NCI-H2081 (cell line): ENCODE measurements at places on chromosomes 7 and 10.

DNA sequence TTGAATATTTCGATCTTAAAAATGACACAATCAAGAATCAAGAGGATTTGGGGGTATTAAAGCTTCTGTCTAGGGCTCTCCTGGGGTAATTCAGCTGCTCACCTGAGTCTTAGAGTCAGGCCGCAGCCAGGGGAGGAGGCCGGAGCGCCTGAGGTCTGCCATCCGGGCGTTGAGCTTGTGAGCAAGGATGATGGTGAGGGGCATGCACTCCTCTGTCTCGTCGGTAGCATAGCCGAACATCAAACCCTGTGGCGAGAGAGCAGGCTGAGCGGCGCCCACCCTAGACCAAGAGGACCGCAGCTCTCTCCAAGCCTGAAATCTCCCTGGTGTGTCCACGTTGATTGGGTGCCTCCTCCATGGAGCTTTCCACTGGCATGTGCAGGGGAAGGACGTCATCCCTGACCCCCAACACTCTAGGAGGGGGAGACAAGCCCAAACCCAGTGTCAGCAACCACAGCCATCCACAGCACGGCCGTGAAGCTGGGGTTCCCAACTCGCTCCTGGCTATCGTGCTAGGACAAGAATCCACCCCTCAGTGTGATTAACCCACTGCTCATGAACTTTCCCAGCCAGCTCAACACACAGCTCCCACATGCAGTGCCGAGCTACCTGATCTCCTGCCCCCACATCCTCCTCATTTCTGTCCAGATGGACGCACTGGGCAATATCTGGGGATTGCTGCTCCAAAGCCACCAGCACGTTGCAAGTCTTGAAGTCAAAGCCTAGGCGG is 9.2 kb downstream of the MAT1A start:
- no peak for DNase-seq

GRCh38 chr7:70761711-70762328 is 370.1 kb upstream of the GALNT17 start:
- DNase-seq: no peak

- no peak for DNase-seq
Observed at GRCh38 chr10:33189808-33190207, 144.7 kb downstream of the NRP1 start.

GRCh38 chr7:104795616-104796398 is 218.2 kb upstream of the KMT2E start:
- DNase-seq: no peak

DNA sequence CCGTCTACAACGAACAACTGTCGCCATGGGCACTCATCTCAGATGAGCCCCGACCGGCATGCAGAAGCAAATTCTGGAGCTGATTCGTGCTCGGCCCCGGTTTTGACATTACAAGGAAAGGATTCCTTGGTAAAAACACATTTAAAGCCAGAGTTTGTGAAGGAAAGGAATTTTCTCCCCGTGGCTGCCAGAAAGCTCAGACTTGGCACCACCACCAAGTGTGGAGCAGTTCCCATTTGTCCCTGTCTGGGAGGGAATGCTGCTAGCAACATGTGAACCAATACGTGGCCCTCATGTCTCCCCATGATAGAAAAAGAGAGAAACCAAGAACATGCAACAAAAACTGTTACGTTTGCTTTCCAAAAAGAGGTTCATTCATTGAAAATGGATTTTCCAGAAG is 55.2 kb upstream of the DDC start:
- no peak for DNase-seq

DNA sequence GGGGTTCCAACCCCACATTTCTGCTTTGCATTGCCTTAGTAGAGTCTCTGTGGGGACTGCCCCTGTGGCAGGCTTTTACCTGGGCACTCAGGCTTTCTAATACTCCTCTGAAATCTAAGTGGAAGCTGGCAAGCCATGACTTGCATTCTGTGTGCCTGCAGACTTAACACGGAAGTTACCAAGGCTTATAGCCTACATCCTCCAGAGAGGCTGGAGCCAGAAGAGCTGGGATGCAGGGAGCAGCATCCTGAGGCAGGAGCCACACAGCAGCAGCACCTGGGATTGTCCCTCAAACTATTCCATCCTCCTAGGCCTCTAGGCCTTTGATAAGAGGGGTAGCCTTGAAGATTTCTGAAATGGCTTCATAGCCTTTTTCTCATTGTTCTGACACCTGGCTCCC is 22.1 kb upstream of the ABCC2 start:
- no peak for DNase-seq

DNA sequence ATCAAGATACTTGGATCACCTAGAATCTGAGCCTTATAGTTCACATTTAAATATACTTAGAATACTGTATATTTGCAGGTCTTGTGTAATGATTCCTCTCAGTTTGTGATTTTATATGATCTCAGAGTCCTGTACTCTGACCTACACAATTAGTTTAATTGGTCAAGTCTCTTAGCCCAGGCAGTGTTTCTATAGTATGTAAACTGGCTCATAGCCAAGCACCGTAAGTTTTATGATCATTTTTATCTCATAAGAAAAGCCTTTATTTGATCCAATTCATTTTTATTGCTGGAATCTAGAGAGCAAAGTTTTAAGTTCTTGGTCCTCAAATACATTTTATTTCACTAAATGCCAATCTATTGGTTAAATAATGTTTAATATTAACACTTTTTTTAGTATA is 242.2 kb downstream of the MALRD1 start:
- DNase-seq: no peak

DNA sequence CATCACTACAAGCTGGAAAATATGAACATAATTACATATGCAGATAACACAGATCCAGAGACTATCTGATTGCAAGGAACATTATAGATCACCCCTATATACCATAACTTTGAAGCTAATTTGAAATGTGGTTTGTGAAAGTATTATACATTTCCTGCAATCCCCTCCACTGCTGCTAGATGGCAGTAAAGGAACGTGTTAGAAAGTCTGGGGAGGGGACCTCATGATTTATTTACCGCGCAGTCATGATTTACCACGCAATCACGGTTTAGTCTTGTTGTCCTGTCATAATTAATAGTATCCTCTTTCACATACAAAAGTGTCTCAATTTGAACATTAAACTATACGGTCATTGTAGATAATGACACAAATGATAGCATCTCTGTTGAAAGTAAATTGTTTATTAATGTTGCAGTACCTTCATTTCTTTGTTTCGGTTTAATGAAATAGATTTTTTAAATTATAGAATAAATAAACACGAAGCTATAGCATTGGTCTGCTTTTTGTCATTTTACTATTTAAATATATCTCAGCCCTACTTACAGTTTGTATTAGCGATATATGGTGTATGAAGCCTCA is 145.3 kb upstream of the PRSS1 start:
- DNase-seq: peak; percentile 81

DNA sequence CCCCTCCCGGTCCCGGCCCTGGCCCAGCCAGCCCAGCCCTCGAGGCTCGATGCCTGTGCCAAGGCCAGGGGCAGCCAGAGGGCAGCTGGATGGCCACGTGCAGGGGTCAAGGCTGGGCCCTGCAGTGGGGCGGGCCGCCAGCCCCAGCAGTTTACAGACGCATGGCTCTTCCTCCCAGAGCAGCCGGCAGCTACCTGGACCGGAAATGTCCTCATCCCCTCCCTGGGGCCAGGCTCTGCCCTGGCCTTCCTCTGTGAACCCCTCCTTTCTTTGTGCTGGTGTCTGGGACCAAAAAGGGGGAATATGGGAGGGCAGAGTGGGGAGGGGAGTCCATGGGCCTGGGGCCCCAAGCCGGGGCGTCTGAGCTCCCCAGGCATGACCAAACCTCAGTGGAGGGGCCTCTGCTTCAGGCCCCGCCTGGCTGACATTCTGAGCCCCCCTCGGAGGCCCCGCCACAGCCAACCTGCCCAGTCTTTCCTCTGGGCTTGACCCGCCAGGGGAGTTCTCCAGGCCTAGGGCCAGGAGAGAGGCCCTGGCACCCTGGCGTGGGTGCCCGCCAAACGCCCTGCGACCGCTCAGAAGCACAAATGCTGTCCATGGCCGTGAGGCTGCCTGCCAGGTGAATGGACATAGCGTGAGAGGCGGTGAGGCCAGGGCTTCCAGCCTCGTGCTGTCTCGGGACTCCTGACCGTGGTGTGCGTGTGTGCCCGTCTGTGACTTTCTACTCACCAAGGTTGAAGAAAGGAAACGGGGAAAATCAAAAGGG is 24.7 kb upstream of the AMZ1 start:
- no peak for DNase-seq

GRCh38 chr7:112383671-112384417 is 66.4 kb upstream of the IFRD1 start:
- DNase-seq: peak; percentile 74

GRCh38 chr7:148672041-148672440 is 26.7 kb upstream of the CUL1 start:
- DNase-seq: no peak

DNA sequence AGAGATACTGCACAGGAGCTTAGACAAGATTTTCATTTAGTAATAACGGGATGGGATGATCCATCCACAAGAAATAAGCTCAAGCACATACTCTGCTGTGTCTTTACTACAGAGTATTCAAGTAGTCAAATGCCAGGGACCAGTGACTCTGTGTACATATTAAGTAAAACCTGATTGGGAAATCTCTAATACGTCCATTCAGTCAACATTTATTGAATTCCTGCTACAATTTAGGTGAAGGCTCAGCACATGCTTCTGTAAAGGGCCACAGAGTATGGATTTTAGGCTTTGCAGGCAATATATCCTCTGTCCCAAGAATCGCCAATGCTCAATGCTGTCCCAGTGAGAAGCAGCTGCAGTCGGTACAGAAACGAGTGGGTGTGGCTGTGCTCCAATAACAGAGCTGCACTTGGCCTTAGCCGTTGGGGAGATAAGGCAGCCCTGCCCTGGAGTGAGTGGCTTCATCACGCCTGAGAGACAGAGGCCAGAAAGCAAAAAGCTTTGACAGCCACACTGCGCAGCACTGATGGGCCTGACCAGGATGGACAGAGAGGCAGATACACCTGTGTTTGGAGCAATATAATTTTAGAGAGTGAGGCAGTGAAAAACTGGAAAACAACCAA is 186.8 kb downstream of the PARD3 start:
- DNase-seq: peak; percentile 2

DNA sequence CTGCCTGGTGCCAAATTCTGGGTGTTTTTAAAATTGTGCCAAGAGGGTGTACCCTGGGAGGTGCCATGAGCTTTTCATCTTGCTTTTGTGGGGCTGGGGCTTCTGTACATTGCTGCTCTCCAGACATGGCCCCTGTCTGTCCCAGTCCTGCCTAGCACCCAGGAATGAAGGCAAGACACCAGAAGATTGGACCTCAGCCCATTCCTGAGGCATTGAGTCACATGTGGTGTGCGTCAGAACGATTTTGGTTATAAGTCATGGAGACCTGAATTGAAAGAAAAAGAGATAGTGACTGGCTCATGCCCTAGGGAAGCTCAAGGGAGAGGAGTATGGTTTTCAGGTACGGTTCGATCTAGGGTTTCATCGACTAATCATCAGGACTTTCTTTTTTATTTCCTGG is 493.2 kb downstream of the TYW1 start:
- no peak for DNase-seq

- no peak for DNase-seq
Observed at GRCh38 chr10:130495116-130495862, 359.1 kb downstream of the GLRX3 start.

DNA sequence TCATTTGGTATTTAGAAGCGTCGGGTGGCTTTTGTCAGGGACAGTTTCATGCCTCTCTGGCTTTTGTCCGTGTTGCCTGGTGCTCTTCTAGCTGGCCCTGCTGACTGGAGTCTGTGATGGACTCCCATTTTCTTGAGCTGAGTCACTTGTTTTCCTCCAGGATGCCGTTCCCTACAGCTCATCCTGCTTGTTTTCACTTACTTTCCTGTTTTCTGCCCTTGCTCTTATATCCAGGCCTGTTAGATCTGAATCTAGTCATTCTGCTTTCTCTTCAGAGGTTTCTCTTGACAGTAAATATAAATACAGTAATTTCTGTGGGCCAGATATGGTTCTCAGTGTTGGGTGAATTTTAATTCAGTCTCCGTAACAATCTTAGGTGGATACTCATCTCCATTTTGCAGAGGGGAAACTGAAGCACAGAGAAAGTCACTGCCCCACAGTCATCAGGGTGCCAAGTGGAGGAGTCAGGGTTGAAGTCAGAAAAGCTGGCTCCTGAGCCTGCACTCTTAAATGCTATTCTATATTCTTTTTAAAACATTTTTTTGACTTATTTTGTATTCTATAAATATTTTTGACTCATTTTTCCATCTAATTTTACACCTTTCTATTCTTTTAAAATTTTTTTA is 85.4 kb downstream of the CCNY start:
- no peak for DNase-seq

DNA sequence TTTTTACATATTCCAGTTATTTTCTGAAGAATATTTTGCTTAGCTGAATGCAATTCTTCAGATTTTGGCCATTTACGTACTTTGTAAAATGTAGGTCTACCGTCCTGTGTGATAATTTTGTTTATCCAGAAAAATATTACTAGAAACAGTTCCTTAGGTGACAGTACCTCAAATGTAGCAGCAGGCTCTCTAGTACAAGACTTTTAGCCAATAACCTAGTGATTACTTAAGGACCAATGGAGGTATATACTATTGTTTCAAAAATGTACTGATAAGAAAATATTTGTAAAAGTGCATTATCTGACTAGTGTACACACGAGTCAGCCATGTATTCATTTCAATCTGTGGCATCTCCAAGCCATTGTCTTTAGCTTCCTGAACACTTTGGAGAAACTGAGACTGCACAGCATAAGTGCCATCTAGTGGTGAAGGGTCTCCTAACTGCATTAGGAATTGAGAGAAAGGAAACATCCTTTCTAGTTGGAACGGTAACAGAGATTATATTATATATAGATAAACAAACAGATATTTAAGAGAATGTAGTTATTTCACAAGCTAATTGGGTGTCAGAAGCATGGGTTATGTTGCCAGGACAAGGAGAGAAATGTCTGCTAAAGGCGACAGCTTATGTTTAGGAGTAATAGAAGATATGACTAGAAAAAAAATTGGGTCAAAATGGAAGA is 23.7 kb downstream of the RTKN2 start:
- DNase-seq: peak; percentile 77

DNA sequence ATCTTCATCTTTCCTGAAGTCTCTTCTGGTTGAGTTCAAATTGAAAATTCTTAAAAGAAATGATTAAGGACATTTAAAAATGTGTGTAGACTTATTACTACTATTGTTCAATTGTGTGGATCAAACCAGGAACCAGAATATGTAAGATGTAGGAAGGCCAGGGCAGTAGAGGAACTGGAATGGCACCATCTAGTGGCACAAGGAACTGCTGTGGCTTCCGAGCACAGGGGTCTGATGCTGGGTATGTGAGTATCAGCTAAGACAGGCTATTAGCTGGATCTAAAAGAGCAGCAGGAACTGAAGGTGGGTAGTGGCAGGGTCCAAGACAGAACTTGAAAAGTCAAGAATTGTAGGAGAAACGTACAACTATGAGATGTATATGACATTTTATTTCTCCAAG is 247.3 kb downstream of the SEMA3A start:
- DNase-seq: no peak

DNA sequence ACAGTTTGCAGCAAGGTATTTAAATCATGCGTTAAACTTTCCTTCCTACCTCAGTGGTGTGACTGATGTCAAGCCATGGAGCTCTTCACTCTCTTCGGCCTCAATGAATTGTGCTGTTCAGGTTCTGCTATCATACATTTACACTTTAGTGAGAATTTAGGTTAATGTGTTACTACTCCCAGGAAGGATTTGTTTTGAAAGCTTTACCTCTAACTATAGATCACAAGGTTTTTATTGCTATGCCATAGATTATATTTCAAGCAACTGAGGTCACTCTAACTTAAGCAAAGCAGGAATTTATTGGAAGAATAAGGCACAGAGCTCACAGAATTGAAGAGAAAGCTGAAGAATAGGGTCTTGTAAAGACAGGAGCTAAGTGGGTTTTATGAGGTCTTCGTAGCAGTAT is 11.0 kb upstream of the ADD3 start:
- no peak for DNase-seq

GRCh38 chr7:107948645-107949442 is 54.1 kb downstream of the LAMB1 start:
- DNase-seq: no peak
